ENCODE measurements at places on chromosomes 2 and 18. TPM values are rescaled to one million over a fixed set of nuclear protein-coding genes. Genes with fewer than 3 reads are reported as not detected.

The C2orf15 gene
- polyA plus RNA-seq, result 0.75 TPM

The MERTK gene
- 18.8 TPM for polyA plus RNA-seq

The ATP5MC3 gene
- polyA plus RNA-seq, result 238 TPM

The ALK gene
- polyA plus RNA-seq, result not detected

The DIPK1C gene
- not detected for polyA plus RNA-seq

The VWC2L gene
- not detected for polyA plus RNA-seq

The SERPINB3 gene
- not detected for polyA plus RNA-seq

The FEV gene
- 1.9 TPM for polyA plus RNA-seq

The ASNSD1 gene
- polyA plus RNA-seq, result 34.3 TPM

The LPIN2 gene
- 9.1 TPM for polyA plus RNA-seq

The SERPINB5 gene
- polyA plus RNA-seq, result 0.10 TPM

The ABCG8 gene
- polyA plus RNA-seq, result 1.9 TPM

The GRB14 gene
- 1.6 TPM for polyA plus RNA-seq

The IL18RAP gene
- not detected for polyA plus RNA-seq

The YES1 gene
- 8.9 TPM for polyA plus RNA-seq

The KIF1A gene
- polyA plus RNA-seq, result 0.25 TPM

The ASAP2 gene
- 42.4 TPM for polyA plus RNA-seq

The LIPG gene
- polyA plus RNA-seq, result 0.38 TPM

The NAB1 gene
- 36.2 TPM for polyA plus RNA-seq

The RASGRP3 gene
- 0.46 TPM for polyA plus RNA-seq

The KLHL41 gene
- polyA plus RNA-seq, result 0.25 TPM

The SLC35G4 gene
- polyA plus RNA-seq, result not detected

The LRATD1 gene
- polyA plus RNA-seq, result 1.9 TPM

The KCNIP3 gene
- polyA plus RNA-seq, result 2.9 TPM

The TSPYL6 gene
- 0.08 TPM for polyA plus RNA-seq

The EVX2 gene
- polyA plus RNA-seq, result not detected

The ATP6V1B1 gene
- polyA plus RNA-seq, result 3.1 TPM

The VAMP8 gene
- polyA plus RNA-seq, result 256 TPM

The SLC4A1AP gene
- polyA plus RNA-seq, result 10.3 TPM

The MATN3 gene
- polyA plus RNA-seq, result 0.13 TPM

The GYPC gene
- 173 TPM for polyA plus RNA-seq

The LINC00305 gene
- polyA plus RNA-seq, result not detected

The GNAL gene
- 2.7 TPM for polyA plus RNA-seq

The SCG2 gene
- 1.5 TPM for polyA plus RNA-seq
